ENCODE measurements at places on chromosomes 4 and X.

- no peak for DNase-seq
These were observed 57.4 kb downstream of the CCSER1 start for GRCh38 chr4:90184560-90184959.

GRCh38 chrX:69149466-69150280 lies 15.6 kb downstream of the PJA1 start:
- no peak for DNase-seq

DNA sequence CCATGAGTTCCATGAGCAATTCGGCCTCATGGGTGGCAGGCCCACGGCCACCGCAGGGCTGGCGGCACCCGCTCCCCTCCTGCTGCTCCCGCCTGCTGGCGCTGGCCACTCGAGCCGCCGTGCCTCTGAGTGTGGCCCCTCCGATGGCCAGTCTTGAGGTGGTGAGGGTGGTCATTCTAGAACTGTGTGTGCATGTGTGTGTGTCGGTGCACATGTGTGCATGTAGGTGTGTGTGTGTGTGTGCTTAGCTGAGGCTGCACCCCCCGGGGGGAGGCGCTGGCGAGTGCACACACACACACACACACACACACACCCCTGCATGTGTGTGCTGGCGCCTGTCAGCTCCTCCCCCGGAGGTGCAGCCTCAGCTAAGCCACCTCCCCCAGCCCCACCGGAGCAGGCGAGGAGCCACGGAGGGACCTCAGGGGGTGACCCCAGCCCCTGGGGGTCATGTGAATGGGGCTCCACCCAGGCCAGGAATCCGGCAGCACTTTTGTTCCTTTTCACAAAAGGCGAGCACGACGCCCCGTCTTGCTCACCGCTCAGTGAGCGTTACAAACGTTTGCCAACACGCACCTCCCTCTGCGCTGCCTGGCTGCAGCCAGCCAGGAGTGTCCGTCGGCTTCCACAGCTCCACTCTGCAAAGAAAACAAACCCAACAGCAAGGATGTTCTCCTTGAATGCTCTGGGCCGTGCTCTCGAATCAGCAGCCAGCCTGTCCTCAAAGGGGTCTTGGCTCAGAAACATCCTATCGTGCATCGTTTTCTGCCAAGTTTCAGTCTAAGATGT lies 29.9 kb downstream of the FGFRL1 start:
- no peak for DNase-seq

DNA sequence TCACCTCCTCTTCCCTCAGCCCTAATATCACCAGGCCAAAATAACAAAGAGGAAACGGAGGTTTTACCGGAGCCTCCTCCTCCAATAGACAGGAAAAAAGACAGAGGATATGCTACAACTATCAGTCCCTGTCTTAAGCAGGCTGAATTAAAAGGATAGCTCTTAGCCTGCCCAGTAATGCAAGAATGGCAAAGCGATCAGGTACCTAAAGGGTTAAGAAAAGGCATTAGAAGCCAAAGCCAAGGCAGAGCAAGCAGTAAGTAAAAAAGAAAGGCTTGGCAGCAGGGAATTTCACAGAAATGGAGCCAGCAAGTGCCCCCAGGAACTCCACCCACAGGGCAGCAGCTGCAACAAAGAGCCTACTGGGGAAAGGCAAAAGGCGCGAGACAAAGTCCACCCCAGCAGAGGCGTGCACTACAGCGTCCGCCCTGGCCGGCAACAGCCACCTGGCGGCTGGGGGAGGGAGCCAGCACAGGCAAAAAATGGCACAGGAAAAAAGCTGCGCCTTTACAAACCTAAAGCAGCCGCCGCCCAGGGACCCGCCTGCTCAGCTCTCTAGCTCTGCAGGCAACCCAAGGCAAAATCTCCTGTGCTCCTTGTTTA lies 220.6 kb upstream of the ZC4H2 start:
- DNase-seq = no peak

DNA sequence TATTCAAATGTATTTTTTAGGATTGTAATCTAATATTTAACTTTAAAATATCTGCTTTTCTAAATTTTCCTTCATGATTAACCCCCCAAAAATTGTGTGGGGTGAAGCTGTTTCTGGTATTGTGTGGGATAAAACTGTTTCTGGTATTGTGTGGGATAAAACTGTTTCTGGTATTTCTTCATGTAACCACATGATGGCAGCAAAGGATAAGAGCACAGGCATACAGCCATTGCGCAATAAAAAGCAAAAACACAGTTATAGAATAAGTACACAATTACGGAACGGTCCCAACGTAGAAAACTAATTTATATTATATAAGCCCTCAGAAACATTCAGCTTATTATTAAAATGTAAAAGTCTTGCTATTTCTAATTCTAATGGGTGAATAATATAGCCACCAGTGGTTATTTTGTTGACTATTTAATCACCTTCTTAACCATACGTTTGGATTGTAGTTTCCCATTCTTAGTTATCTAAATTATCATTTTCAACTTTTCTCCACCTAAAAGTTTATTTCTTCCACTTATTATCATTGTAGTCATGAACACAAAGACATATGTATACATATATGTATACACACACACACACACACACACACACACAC lies 333.9 kb upstream of the FSTL5 start:
- DNase-seq = peak; percentile 42

DNA sequence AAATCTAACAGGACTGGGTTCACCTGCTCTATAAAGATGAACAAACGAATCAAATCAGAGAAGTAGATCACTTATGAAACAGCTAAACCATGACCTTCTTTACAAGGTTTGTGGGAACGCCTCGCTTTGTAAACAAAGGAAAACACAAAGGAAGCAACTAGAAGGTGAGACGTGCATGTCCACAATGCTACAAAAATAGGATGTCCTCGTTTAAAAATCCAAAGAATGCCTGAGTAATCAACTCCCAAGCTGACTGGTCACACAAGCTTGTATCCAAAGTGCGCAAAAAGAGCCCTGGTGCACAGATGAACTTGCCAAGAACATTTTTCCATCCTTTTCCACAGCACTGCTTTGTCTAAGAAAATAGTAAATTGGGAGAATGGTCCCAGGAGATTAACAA lies 6.3 kb upstream of the SH3KBP1 start:
- no peak for DNase-seq

DNA sequence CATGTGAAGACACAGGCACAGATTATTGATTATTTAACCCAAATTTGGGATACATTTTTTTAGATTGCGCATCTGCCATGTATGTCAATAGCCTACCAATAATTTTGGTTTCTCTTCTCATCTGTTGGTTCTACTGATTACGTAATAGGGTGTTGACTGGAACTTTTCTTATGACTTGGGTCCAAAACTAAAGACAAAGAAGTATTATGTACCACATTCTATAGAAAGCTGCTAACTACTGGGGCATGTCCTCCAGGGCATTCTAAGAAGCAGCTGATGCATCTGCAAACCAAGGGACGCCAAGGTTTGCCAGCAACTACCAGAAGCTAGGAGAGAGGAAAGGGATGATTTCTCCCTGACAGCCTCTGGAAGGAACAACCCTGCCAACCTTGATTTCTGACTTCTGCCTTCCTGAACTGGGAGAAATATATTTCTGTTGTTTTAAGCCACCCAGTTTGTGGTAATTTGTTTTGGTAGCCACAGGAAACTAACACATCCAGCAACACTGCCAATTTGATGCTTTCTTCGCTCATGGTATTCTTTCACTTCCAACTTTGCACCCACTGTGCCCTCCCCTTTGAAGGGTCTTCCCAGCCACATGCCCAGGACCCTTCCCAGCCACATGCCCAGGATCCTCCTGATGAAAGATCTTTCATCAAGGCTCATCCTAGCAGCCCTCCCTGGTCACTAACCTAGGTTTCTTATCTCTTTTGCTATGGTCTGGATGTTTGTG lies 15.9 kb upstream of the TLR1 start:
- no peak for DNase-seq

DNA sequence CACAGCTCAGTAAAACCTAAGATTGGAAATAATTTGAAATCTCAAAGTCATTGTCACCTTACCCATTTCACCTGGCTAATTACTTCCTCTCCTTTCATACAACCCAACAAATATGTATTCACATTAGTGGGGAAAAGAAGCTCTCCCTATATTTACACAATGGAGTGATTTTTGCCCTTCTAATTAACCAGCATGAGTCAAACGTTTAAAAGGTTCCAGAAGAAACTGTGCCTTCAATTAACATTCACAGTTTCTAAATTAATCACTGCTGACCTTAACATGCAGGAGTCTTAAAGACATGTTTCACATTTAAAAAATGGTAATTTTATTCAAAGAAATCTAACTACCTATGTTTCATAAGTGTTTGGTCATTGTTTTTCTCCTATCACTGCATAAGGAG lies 254.6 kb downstream of the CBLL2 start:
- no peak for DNase-seq

DNA sequence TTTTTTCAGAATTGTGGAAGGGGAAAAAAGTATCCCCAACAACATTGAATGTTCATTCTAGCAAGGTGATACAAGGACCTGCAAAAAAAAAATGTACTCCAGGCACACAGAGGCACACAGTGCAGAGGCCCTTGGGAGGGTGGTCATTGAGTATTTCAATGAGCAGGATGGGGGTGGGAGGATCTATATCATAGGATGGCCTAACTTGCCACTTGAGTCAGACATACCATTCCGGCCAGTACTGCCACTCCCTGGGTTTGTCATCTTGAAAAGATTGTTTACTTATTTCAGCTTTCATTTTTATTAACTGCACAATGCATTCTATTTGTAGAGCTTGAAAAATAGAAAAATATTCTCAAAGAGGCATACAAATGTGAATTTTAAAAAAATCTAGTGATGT lies 18.7 kb downstream of the ZNF595 start:
- DNase-seq = no peak

GRCh38 chrX:68396953-68397352 lies 36.3 kb downstream of the OPHN1 start:
- no peak for DNase-seq

DNA sequence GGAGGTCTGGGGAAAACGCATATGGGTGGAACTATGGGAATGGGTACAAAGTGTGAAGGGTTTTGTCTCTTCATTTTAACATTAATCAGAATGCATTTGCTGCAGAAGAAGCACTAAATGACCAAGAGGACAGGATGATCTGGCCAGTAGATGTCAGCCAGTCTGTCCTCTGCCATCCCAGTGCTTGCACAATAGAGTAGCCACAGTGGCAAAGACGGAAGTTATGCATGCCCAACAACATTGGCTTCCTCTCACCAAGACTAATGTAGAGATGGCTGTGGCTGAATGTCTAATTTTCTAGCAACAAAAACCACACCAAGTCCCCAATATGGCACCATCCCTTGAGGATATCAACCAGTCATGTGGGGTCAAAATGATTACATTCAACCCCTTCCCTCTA lies 45.0 kb upstream of the ARHGEF6 start:
- no peak for DNase-seq

GRCh38 chrX:2517055-2517454 lies 16.3 kb upstream of the DHRSX start:
- no peak for DNase-seq

- DNase-seq = no peak
These were observed 5.3 kb downstream of the COPS4 start for GRCh38 chr4:83040269-83040668.

DNA sequence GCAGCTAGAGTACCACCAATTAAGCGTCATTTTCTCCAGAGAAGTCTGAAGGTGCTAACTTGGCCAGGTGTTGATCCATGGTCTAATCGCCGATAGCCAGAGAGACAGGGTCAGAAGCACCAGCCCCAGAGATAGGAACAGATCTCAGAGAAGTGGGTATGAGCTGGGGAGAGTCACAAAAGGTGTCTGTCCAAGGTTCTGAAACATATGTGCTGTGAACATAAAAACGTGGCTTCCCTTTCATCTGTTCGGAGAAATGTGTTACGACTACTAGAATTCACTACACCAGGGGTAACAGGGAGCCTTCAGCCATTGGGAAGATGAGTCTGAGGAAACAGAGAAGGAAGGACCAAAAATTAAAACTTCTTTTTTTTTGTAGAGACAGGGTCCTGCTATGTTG lies 91.3 kb downstream of the FBXL5 start:
- DNase-seq = no peak

DNA sequence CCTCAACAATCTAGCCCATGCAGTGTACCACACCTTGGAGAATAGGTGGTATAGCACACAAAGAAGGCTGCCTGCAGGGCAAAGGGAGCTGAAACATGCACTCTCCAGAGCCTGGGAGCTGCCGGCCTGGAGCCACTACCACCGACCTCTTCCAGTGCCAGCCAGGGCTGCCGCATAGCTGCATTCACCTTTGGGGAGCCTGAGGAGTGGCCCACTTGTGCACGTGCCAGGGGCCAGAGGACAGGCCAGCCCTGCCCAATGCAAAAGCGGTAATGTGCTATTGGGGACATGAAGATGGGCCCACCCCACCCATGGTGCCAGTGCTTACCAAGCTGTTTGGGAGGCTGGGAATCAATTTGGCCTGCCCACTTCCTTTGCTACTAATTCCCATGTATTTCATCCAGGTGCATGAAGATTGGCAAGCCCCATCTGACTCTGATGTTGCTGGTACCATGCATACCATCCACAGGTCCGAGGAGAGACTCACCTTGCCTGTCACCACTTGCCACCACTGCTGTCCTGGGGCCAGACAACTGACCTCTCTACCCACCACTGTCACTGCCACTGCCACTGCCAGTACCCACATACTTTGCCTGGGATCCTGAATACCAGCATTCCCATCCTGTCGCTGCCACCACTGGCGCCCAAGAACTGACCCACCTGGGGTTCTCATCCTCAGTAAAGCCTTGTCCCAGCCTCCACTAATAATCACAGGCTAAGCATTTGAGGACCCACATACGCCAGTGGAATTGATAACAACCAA lies 506.9 kb downstream of the MAGEB5 start:
- no peak for DNase-seq

GRCh38 chr4:148288448-148288847 lies 153.8 kb downstream of the NR3C2 start:
- no peak for DNase-seq

- no peak for DNase-seq
These were observed 280.7 kb downstream of the RAPGEF2 start for GRCh38 chr4:159383562-159383931.

DNA sequence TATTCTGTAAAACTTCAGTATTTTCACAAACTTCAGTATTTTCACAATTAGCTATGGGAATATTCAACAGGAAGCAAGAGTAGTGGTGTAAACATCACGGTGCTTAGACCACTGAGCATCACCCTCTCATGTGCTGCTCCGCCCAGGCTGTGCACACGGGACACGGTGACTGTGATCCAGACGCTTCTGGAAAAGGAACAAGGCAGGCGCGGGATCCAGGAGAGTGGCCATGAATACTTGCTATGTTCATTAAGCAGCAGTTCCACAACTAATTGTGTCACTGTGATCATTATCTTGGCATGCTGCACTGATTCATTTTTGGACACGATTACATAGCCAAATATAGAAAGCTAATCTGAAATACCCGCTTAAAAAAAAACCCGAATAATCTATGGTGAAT lies 19.6 kb upstream of the FAT1 start:
- no peak for DNase-seq

- no peak for DNase-seq
These were observed 177.7 kb upstream of the PPARGC1A start for GRCh38 chr4:24067367-24068193.

All from CD4-positive, alpha-beta T cell treated with Interleukin-10 for 1 hour (primary cell).